Stimulated activated CD4-positive, alpha-beta T cell treated with anti-CD3 and anti-CD28 coated beads, TNF-alpha, amount 100 ng/mL, for 48 hours (primary cell): ENCODE measurements at places on chromosomes 3 and 15.

GRCh38 chr15:85578941-85579701 is 198.7 kb downstream of the AKAP13 start:
- DNase-seq = no peak

- no peak for DNase-seq
Observed at GRCh38 chr3:83807511-83807910, 1151.3 kb upstream of the CADM2 start.

GRCh38 chr3:184710870-184711492 is 883 bp downstream of the MAGEF1 start:
- DNase-seq = no peak

DNA sequence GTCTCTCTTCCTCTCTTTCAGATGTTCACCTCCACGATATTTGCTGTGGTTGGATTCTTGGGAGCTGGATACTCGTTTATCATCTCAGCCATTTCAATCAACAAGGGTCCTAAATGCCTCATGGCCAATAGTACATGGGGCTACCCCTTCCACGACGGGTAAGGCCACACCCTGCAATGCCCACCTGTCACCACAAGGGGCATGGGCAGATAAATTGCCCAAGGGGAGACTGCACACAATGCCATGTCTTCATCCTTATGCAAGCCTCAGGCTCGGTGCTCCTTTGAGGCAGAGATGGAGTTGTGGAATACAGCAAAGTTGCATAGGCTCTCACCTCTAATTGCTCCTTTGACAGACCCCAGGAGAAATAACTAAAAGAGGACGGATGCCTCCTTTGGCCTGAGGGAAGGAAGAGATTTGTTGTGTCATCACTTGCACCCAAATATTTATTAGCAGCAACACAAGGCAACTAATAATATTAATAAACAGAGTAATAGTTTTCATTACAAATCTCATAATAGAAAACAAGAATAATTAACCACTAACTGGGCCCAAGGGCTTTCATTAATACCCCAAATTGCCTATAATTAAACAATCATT is 13.2 kb downstream of the TM4SF4 start:
- no peak for DNase-seq

GRCh38 chr15:93831641-93832040 is 399.7 kb upstream of the MCTP2 start:
- no peak for DNase-seq

- DNase-seq = no peak
Observed at GRCh38 chr3:99836681-99837080, 19.0 kb downstream of the CMSS1 start.

GRCh38 chr3:40120806-40121205 is 188.7 kb upstream of the EIF1B start:
- no peak for DNase-seq

DNA sequence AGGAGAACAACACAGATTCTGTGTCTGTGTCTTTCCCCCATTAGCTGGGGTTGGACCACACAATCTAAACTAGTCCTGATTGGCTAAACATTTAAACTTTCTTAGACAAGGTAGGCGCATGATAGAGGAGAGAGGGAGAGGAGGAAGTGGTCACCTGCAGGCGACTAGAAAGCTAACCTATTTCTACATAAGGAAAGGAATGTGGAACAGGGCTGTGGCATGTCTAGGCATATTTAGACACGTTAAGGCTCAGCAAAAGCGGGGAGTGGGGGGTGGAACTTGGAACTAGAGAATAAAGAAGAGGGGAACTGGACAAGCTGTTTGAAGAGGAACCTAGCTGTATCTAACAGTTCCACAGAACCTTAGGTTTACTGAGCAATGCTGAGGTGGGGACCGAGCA is 12.8 kb downstream of the LRRC28 start:
- DNase-seq = no peak

- DNase-seq = no peak
Observed at GRCh38 chr3:168398371-168399025, 302.8 kb upstream of the GOLIM4 start.
